A673 (cell line): ENCODE measurements at places on chromosomes 5 and 9. TPM values are rescaled to one million over a fixed set of nuclear protein-coding genes. Genes with fewer than 3 reads are reported as not detected.
A peak's percentile ranks its signal among the peaks of the same experiment; 100 is the strongest.

DNA sequence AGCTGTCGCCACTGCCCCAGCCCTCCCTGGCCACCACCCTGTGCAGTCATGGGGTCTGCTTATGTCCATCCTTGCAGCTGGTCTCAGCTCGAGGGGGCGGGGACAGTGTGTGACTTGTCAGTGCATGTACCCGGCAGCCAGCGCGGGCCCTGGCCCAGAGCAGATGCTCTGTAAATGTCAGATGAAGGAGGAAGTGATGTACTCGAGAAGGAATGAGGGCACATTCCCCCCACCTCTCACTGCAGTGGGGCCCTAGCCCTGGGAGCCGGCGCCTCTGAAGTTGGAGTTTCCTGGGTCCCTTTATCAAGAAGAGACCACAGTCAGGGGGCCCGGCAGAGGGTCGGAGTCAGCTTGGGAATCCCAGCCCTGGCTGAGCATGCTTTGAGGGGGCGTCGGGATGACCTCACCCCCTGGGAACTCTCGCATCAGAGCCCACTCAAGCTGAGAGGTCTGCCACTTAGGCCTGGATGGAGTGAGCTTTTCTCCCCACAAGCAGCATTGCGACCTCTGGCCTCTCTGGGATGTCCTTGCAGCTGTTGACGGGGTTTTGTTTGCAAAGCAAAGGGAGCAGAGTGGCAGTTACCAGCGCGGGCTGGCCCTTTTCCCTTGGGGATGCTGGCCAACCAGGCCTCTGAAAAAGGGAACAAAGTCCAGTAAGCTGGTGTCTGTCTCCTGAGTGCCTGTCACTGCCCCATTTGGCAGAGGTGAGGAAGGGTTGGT is 19.0 kb downstream of the NEURL1B start:
- no peak for DNase-seq

DNA sequence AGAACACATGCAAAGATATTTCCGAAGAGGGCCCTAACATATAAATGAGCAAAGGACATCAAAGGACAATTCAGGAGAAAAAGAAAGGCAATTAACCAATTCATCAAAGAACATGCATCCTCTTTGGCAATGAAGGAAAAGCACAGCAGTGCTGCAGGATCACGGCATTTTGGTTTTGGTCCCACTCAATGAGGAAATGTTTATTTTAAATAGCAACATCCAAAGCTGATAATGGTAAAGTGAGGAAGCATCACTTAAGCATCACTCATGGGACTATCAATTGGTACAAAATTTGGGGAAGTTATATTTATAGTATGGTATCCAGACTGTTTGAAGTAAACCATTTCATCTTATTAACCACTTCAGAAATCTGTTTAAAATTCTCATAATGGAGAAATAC is 5.5 kb upstream of the CXCL14 start:
- no peak for DNase-seq

The GPRIN1 gene
- total RNA-seq: 16.7 and 18.9 TPM in 2 replicates

DNA sequence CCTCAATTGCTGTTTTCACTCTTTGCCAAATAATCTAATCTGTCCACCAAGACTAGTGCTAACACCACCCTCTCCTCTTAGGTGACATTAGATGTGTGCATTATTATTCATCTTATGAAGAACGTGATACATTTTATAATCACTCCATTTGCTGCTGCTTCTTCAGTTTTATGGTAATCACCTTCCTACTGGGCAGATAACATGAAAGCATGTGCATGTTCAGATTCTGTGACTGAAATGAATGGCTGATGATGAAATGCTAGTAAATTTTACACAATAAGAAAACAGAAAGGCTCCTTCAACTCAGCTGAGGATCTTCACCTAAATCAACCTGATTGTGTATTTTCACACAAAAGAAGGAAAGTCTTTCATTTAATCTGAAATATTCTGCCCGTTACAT is 577.6 kb downstream of the CSNK1G3 start:
- DNase-seq: no peak

- DNase-seq: no peak
Observed at GRCh38 chr5:97968346-97968745, 785.3 kb upstream of the RIOK2 start.

The RNF183 gene
- not detected in 2 replicates for total RNA-seq

GRCh38 chr5:168826246-168826725 is 247.1 kb upstream of the PANK3 start:
- DNase-seq: peak; percentile 5

DNA sequence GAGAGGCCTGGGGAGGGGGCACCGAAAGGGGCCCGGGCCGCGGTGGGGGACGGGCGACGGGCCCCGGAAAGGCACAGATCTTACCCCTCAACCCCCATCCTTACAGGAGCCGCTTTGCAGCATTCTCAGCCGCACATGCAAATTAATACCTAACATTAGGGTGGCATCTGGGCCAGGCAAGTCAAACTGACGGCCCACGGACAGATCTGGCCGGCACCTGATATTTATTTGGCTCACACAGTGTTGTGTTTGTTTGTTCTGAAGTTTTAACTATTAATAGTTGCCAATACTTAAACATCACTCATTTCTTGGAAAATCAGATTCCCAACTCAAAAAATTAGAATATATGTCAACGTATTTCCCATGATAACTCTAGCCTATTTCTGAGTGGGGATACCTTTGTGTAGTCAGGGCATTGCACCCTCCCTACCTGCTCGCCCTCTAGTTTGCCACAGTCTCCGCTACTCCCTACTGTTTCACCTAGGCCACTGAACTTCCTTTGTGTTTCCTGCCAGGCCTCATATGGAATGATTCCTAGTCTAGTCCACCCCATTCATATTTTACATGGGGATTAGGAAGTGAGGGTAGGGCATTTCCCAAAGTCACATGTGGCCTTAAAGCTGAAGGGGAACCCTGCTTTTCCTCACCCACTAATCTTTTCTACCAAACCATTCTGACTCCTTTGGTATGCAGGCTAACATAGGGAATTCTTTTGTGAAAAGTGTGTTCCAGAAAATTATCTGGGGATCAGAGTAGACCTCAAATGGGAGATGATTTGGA is 71.9 kb upstream of the LARP1 start:
- DNase-seq: no peak

GRCh38 chr5:131999441-132000240 is 11.8 kb downstream of the ACSL6 start:
- DNase-seq: no peak

GRCh38 chr5:4532705-4533080 is 607.4 kb upstream of the ADAMTS16 start:
- no peak for DNase-seq

- no peak for DNase-seq
Observed at GRCh38 chr9:36905101-36906066, 128.7 kb downstream of the PAX5 start.

The GPR151 gene
- not detected in 2 replicates for total RNA-seq

- no peak for DNase-seq
Observed at GRCh38 chr5:74373076-74373475, 267.5 kb downstream of the ENC1 start.

DNA sequence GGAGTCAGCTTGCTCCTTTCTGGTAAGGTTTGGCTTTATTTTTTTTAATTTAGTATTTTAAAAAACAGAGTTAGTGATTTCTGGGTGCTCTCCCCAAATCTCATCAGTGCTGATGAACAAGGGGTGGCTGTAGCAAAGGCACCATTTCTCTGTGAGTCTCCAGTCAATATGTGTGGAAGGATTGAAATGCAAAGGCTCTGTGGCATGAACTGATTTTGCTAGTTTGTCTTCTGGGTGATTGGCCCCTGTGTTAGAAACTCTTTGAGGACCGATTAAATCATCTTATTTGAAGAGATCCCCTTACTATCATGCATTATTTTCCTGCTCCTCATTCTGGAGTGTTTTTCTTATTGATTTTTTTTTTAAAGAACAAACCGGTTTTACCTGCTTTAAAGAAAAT is 596 bp downstream of the TEK start:
- DNase-seq: no peak

The TSLP gene
- total RNA-seq: 0.61 and 1.3 TPM in 2 replicates

The EQTN gene
- not detected in 2 replicates for total RNA-seq

- DNase-seq: no peak
Observed at GRCh38 chr9:82180711-82181110, 192.1 kb downstream of the SPATA31D1 start.

The SSNA1 gene
- total RNA-seq: 86.8 and 87.3 TPM in 2 replicates
